Nephron progenitor cell (in vitro differentiated cells): ENCODE measurements at places on chromosomes 11 and 22.
A peak's percentile ranks its signal among the peaks of the same experiment; 100 is the strongest.

DNA sequence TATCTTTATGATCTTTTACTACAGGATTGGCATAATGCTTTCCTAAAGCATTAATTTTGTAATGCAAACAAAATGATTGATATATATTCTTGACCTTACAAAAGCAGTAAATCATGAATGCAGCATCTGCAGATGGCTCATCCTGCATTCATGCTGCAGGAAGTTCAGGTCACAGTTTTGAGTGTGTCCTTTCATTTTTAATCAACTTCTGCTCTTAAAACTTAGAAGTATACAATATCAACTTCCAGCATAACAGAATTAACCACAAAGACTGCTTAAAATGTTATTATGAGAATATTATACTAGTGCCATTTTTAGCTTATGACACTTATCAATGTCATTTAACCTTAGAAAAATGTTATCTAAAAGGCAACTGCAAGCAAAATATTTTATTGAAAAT, 54.0 kb downstream of the SLC36A4 start:
- no peak for DNase-seq

DNA sequence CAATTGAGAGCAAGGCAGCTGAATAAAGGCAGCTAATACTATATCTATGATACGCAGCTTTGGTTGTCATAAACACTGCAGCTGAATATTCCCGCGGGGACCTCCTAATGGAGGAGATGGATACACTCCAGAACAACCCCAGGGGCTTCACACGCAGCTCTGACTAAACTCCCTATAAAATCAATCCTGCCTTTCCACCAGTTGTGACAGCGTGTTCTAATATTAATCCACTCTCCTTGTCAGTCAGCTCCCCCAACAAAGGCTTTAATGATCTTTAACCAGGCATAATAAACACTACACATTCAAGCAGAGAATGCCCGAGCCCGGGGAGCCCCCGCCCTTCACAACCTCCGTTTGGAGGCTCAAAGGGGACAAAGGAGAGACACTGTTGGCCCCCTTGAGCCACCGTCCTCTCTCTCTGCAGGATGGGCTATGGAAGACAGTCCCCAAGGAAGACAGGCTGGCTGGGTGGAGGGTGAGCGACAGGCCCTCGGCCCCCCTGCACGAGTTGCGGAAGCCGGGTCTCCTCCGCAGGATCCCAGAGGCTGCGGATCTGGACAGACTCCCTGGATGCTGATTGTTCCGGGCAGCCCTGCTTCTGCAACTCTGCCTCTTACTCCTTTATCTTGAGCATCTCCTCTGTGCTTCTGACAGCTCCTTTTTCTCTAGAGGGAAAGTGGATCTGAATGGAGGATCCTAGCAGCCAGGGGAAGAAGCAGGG, 565.2 kb downstream of the BUD13 start:
- no peak for DNase-seq

- no peak for DNase-seq
Measured at GRCh38 chr22:26846076-26846475, 188.7 kb downstream of the MIAT start.

- DNase-seq, result no peak
Measured at GRCh38 chr22:44001521-44001920, 22.6 kb upstream of the PARVB start.

DNA sequence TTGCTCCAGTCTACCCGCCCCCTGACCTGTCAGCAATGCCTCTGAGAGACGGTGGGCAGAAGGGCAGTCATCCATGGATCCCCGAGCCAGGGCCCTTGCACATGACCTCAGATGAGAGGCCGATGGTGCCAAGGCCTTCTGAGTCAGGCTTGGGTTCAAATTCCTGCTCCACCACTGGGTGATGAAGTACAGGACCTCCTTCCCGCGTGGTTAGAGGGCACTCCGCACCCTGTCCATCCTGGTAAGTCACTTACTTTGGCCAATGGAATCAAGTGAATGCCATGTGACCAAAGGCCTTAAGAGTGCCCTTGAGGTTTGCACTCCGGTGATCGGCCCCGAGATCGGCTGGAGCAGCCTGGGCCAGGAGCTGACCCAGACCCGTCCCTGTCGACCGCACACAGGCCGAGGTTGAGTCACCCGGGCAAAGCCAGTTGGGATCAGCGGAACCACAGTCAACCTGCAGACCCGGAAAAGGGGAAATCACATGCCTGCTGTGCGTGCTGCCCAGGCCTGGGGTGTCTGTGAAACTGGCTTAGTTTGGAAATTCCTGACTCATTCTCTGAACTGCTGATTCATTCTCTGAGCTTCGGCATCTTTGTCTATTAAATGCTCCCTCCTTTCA, 48.9 kb downstream of the RTL6 start:
- no peak for DNase-seq

DNA sequence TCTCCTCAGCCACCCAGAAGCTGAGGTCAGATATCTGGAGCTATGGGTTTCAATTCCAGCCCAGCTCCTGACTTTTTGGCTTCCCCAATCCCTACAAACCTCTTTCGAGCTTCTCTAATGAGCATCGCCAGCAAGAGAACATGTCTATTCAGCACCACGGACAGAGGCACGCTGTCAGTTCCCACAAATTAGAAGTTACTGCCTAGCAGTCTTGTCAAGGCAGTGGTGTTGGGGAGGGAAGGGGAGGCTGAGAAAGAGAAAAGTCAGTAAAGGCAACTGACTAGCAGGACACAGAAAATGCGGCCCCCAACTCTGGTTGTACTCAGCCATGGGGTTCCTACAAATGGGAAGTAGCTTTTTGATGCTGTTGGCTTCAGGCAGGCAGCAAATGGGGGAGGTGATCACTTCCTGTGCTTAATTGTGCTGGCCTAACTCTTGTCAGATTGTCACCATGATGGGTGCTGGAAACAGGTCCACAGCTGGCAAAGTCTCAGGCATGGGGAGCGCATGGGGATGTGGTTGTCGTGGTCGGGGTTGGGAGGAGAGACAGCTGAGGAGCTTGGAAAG, 205.9 kb downstream of the ST3GAL4 start:
- peak; percentile 88 for DNase-seq

- DNase-seq, result no peak
Measured at GRCh38 chr11:64245401-64245796, 1.3 kb downstream of the PPP1R14B start.

- no peak for DNase-seq
Measured at GRCh38 chr22:29320546-29320945, 5.0 kb upstream of the RASL10A start.

DNA sequence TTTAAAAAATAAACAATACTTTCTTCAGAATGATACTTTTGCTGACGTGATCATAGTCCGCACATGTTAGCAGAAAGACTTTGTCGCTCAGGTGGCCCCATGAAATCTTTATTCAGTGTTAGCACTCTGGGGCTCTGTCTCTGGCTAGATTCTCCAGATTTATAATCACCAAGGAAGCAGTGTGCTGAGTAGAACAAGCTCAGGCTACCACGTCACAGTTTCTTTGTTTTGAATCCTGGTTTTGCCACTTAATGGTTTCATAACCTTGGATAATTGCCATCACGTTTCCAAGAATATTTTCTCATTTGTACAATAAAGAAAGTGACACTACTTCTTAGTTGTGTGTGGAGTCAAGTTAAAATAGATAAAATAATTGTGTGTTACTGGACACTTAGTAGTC, 3.9 kb upstream of the MUC15 start:
- DNase-seq, result no peak

- DNase-seq, result no peak
Measured at GRCh38 chr11:70788248-70789022, 390.1 kb downstream of the CTTN start.

- DNase-seq, result no peak
Measured at GRCh38 chr22:19722982-19723231, 432 bp upstream of the GP1BB start.

- no peak for DNase-seq
Measured at GRCh38 chr22:32490279-32490678, 15.7 kb downstream of the FBXO7 start.

DNA sequence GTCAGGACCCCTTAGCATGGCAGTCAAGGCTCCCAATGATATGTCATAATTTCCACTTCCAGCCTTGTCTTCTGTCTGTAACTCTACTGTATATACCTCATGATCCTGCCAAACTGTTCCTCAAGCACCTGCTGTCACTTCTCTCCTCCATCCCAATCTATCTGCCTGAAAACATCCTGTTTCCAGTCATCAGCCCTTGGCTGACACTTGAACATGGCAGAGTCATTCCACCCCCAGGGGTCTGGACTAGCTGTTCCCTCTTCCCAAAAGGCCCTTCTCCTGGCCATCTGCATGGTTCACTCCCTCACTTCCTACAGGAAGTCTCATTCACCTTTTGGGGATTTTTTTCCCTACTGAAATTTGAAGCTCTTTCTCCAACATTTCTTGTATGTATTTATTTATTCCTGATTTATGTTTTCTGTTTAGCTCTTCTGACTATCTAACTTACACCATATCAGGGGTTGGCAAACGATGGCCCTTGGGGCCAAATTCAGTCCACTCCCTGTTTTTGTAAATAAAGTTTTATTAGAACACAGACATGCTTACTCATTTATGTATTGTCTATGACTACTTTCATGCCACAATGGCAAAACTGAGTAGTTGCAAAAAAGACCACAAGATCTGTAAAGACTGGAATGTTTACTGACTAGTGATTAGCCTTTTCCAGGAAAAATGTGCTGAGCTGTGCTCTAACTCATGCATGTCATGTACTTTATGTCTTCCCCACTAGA, 278.4 kb downstream of the KIRREL3 start:
- no peak for DNase-seq

- DNase-seq, result no peak
Measured at GRCh38 chr11:73664877-73665276, 18.5 kb downstream of the PLEKHB1 start.

DNA sequence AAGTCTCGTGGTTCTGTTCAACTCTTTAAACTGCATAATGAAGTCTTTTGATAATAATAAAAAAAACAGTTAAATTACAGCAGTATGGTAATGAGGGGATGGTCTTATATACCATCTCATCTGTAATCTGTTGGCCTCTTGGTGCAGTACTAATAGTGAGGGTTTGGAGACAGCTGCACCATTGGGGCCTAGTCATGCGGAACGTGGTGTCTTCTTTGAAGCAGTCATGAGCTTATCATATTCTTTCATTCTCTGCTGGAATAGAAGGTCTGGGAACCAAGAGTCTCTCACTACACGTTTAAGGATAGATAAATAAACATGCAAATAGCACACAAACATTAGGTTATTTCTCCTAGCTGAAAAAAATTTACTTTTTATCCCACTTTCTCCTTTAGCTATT, 40.9 kb upstream of the OR9Q1 start:
- DNase-seq, result peak; percentile 14

DNA sequence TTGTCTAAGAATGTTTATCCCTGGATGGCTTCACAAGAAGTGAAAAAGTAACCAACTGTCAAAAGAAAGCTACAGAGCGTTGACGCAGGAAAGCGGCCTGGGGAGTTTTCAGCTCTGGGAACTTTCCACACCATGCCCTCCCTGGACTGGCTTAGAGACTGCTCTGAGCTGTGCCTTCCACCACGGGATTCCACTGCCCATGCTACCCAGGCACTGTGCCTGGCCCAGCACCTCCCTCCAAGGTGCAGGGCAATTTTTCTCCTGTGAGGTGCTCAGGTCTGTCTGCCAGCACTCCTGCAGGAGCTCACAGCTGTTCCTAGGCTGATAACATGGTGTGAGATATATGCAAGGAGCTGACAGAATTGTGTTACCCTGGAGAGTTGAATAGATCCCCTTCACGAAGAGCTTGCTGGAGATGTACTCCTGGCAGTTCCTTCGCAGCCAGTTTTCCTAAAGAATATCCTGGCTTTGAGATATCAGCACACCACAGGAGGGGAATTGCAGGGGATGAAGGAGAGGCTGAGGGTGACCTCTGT, 258.3 kb upstream of the B3GAT1 start:
- DNase-seq, result no peak

DNA sequence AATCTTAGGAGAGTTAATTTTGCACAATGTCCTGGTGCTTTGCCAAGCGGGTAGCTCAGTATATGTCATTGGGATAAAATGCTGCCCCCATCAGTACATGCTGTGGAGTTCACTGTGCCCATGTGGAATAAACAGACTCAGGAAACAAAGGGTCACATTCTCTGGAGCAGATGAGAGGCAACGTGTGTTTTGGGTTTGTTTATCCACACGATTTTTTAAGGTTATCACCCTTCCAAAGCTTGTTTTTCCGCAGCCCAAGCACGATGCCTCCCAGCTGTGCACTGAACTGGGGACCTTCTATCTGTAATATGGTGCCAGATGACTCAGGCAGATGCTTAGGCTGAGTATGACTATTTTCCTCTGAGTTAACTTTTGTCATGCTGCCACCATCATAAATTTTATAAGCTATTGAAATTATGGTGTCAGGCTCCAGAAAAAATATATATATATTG, 6.5 kb downstream of the OR4D6 start:
- DNase-seq, result no peak

DNA sequence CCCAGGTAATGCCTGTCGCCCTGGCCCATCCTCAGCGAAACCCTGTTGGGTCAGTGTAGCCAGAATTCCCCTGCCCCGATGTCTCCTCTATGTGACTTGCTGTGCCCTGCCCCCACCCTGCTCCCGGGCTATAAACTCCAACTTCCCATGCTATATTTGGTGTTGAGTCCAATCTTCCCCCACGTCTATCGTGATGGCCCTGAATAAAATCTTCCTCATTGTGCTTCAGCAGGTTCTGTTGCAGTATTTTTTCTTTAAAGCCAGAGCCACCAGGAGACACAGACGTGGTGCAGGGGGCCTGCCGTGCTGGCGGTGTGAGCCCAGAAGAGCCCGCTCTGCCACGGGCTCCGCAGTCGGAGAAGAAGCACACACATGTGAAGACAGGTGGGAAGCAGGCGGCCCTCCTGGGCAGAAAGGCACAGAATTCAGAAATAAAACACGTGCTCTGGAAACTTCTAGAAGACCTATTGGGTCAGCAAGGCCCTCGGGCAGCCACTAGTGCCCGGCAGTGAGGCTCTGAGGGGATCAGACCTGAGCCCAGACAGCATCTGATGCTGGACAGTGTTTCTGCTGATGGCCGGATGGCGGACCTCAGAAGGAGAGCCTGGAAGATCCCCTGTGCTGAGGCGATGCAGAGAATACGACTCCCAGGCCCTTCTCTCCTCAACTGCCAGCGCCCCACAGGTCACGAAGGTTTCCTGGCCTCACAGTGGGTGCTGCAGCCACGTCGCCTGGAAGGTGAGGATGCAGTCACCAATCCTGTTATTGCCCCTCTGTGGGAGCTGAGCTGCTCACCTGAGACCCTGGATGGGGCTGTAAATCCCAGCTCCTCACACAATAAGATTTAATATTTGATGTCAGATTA, 501.9 kb downstream of the BRD1 start:
- DNase-seq, result no peak

- no peak for DNase-seq
Measured at GRCh38 chr11:65965986-65966762, 4.6 kb downstream of the SART1 start.

DNA sequence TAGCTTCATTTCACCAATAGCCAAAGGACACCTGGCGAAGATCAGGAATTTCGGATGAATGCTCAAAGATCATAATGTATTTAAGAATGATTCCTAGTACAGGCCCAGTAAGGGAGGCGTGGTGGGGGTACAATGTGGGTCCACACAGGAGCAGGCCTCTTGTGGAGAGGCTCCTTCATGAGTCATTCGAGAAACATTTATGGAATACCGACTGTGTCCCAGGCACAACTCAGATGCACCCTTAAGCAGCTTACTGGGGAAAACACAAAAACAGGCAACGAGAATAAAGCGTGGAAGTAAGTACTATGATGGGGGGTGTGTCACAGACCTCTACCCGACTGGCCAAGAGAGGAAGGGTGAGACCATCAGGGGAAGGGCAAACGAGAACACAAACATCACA, 44.5 kb downstream of the SMCO4 start:
- no peak for DNase-seq
